ENCODE measurements at places on chromosomes 3 and 15.
A peak's percentile ranks its signal among the peaks of the same experiment; 100 is the strongest.

DNA sequence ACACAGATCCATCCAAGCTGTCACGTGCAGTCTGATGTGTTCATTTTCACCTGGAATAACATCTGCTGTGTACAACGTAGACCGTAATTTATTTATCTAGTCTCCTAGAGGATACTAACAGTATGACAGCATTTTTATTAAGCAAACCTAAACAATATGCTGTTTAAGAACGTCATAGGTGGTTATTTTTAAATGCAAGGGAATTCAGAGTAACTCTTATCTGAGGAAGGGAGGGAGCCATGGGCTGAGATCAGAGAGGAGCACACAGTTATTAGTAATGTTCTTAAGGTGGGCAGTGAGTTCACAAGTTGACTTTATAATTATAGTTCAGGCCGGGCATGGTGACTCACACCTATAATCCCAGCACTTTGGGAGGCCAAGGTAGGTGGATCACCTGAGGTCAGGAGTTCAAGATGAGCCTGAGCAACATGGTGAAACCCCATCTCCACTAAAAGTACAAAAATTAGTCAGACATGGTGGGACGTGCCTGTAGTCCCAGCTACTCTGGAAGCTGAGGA is 193.6 kb downstream of the UACA start:
- no peak for DNase-seq

GRCh38 chr3:37722477-37722876 is 139.2 kb upstream of the CTDSPL start:
- no peak for DNase-seq

DNA sequence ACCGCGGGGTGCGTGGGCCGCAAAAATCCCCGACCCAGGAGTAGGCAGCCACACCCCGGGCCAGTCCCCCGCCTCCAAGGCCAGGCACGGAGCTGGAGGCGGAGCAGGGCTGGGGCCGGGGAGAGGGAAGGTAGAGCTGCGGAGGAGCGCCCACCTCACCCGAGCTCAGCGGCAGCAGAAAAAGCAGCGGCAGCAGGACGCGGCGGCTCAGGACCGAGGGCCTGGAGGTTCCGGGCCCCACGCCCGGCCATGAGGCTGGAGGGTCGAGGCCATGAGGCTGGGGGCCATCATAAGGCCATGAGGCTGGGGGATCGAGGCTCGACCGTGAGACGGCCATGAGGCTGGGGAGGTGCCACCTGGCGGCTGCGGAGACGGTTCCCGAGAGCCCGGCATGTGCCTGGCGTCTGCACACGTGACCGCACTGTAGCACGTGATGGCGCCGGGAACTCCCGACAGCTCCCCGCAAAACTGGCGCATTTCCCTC is 32.9 kb upstream of the PRSS50 start:
- no peak for DNase-seq

GRCh38 chr3:188729422-188729821 is 442.3 kb upstream of the TPRG1 start:
- DNase-seq, result no peak

GRCh38 chr3:179510496-179510895 is 52.2 kb upstream of the ACTL6A start:
- no peak for DNase-seq

DNA sequence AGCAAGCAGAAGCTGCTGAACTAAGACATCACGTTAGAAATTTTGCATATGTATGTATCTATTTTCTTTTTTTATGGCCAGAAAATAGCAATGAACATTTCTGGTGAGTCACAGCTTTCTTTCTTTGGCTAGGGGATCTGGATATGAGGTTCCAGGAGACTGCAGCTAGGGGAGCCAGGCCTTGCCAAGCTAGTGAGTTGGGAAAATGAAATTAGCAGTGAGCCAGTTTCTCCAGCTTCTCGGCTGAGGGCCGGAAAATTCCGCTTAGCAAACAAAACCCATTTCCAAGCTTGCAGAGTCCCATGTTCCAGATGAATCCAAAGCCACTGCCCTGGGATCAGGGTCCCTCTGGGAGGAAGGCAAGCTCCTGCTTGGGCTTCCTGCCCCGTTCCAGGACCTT is 137.6 kb downstream of the SRGAP3 start:
- DNase-seq, result no peak

DNA sequence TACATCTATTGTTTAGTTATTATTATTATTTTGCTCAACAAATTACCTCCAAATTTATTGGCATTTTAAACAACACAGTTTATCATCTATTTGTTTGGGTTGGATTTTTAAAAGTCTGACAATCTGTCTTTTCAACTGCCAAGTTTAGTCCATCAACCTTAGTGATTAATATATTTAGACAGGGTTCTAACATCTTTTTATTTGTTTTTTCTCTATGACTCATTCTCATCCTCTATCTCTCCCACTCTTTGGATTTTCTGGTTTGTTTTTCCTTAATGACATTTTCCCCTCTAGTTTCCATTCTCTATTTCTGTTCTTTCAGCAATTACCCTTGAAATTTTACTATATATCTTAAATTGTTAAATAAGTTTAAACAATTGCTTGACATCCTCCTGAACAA is 41.9 kb downstream of the EMC4 start:
- DNase-seq, result no peak

DNA sequence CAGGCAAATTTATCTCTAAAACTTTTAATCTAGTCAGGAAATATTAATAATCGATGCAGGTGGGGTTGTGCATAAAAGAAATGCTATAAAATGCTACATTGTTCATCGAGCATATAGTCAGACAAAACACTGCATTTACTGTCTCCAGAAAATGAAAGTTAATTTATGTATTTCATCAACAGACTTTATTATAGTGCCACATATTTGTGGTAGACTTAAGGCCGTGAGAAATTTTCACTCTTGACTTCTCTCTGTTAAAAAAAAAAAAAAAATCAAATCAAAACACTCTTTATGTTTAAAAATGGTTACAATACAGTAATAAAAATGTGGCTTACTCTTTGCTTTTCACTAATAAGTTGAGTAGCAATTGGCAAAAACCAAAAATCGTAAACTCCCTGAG is 67.4 kb downstream of the RBMS3 start:
- no peak for DNase-seq

- no peak for DNase-seq
These were observed 30.7 kb upstream of the MYLK start for GRCh38 chr3:123914829-123915228.

DNA sequence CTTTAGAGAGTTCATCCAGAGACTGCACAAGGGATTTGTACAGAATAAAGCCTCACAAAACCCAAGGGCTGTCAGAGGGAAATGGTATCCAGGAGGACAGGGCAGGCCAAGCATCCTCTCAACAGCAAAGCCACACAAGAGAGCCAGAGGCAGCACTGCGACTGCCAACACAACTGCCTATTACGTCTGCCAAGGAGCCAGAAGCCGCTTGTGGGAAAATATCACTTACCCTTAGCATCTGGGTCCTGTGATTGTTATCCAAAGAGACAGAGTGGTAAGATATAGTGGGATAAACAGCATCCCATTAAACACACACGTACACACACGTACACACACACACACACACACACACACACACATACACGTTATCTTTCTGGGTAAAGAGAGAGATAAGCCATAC is 618.3 kb upstream of the AGTR1 start:
- no peak for DNase-seq

- DNase-seq, result no peak
These were observed 746.3 kb downstream of the ZPLD1 start for GRCh38 chr3:103181160-103181559.

- no peak for DNase-seq
These were observed 117.0 kb downstream of the SATB1 start for GRCh38 chr3:18308096-18308650.

- no peak for DNase-seq
These were observed 759.2 kb upstream of the CFAP20DC start for GRCh38 chr3:59809016-59809415.

DNA sequence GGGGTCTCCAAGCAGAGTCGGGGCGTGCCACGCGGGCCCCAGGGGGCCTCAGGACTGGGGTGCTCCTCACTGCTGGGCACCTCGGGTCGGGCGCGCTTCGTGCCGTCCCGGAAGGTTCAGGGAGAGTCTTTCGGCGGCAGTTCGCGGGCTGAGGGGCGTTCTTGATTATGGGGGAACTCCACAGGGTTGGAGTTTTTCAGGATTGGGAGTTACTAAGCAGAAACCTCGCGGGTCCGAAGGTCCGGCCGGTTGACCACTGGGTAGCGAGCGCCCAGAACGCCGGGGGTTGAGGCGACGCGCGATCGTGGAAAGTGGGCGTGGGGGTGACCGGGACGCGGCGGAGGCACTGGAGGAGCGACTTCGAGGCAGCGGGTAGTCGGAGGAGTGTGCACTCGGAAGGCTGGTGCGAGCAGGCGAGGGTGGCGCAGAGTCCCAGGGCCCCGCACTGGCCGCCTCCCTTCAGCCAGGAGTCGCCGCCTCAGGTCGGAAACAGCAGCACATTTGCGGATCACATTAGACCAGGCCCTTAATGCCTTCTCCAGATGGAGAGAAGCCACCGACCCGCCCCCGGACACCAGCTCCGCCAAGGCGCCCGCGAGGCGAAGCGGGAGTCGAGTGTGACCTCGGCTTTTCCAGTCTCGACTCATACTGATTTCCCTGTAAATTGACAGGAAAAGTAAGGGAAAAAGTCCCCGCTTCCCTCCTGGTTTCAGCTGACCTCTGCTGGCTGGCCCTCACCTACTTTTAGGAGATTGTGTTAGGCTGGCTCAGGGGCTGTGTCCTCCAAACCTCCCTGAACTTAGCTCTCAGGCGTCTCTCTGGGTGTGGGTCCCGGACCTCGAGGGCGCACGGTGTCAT is 685 bp downstream of the ADAMTSL3 start:
- DNase-seq, result no peak

DNA sequence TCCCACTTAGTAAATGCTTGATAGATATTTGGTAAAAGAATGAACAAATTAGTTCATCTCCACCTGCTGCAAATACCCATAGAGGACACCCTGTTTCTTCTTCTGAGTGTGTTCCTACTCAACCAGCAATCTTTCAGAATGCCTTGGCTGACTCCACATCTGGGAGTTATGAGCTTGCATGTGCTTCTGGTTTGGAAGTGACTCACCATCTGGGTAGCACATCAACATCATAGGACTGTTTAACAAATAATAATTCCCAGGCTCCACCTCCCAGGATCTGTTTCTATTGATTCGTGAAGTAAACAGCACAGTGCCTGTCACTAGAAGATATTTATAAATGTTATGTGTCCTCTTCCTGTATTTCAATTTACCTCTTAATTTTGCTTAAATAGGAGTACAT is 580.1 kb downstream of the ROBO2 start:
- no peak for DNase-seq

- no peak for DNase-seq
These were observed 35.5 kb upstream of the TIMP4 start for GRCh38 chr3:12194209-12194608.

DNA sequence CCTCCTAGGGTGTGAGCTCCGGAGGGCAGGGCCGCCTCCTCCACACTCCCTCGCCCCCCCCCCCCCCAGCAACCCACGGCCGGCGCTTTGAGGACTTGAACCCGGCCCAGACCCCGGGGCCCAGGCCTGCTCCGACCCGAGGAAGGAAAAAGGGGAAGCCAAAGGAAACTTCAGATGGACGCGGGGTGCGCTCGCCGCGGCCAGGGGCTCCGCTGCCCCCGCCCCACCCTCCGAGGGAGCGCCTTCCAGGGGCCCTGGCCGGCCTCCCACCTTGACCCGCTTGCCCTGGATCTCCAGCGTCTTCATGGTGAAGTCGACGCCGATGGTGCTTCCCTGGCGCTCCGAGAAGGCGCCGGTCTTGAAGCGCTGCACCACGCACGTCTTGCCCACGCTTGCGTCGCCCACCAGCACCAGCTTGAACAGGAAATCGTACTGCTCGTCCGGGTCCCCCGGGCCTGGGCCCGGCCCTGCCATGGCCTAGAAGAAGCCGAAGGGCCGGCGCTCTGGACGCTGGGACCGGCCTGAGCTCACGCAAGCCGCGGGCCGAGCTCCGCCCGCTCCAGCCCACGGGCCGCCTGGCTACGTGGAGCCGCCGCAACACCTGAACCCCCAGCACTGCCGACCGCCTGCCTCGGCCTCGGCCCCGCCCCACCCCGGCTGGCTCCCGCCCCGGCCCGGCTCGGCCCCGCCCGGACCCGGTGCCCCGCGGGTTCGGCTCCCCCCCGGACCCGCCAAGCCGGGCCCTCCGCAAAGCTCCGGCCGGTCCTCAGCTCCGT is 400 bp downstream of the RAB43 start:
- peak; percentile 82 for DNase-seq

- DNase-seq, result no peak
These were observed 8.4 kb upstream of the NR2C2 start for GRCh38 chr3:14938954-14939353.

DNA sequence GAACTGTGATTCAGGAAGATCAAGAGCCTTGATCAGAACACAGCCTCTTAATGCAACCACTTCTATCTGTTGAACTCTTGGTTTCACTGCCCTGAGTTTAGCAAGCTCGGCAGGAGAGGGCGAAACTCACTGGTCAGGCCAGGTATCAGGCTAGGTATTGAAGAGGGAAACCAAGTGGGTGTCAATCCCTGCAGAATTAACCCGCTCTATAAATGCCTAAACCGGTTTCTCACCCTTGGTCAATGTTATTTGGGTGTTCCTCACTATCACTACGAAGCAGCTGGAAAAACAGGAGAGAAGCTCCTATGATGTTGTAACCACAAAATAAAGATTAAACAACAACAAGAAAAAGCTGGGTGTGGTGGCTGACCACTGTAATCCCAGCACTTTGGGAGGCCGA is 23.9 kb downstream of the LIPH start:
- DNase-seq, result no peak

DNA sequence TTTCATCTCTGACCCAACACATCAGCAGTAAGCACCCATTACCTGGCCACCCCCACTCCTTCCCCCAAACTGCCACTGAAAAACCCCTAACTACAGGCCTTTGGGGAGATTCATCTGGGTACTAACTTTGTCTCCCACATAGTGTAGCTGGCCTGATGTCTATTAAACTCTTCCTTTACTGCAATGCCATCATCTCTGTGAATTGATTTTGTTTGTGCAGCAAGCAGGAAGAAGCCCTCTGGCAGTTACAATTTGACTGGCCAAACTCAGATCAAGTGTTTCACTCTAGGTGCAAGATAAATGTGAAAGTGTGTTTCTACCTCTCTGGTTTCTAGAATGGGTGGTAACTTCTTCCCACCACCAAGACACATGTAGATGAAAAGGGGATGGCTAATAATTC is 26.7 kb upstream of the OR5K4 start:
- no peak for DNase-seq

DNA sequence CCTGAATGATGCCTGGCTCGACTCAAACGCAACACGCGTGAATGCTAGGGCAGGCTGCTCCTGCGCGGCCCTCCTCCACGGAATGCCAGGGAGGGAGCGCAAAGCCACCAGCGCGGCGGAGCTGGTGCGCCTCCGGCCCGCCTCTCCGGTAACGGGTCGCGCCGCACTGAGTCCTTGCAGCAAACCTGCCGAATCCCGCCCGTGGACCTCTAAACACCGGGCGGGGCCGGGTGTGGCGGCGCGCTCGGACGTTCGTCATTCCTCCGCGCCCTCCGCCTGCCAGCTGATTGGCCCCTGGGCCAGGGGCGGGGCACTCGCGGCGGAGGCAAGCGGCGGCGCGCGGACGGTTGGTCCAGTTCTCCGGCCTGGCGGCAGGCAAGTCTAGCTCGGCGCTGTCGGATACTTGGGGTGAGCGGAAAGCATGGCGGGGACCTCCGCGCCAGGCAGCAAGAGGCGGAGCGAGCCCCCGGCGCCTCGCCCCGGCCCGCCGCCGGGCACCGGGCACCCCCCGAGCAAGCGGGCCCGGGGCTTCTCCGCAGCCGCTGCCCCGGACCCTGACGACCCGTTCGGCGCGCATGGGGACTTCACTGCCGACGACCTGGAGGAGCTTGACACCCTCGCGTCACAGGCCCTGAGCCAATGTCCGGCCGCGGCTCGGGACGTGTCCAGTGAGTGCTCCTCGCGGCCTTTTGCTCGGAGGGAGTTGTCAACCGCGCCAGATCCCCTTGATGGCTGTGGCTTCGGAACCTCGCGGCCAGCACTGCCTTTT is at the start of gene ATRIP:
TSS of gene ATRIP (plus strand) at position 313 of the 769 bp plus-strand sequence. CDS start at position 422, 109 bp downstream.
- peak; percentile 88 for DNase-seq

Data from stimulated activated effector memory CD8-positive, alpha-beta T cell treated with anti-CD3 and anti-CD28 coated beads, Interleukin-12 subunit alpha, Interleukin-12 subunit beta, amount 100 ng/mL, for 72 hours (primary cell).